Cortex of kidney (tissue), 1 donor: ENCODE measurements at places on chromosomes 12 and 14.

GRCh38 chr14:104136472-104137296 lies 1.7 kb upstream of the KIF26A start:
- no peak for DNase-seq

DNA sequence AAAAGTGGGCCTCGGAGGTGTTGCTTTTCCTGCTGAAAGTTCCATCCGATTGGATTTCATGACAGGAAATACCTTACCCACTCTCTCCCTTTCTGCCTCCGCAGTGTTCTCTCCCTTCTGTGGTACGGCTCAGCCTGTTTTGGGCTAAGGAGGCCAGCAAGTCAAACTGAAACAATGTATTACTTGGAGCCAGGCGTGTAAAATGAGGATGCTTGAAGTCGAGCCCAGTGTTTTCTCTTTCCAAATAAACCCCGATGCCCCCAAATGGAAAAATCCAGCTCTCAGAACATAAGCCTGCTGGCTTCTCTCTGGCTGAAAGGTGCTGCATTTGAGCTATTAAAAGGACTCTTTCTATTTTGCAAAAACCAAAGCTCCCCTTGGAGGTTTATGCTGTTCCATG lies 124.7 kb downstream of the ZNF664 start:
- no peak for DNase-seq

DNA sequence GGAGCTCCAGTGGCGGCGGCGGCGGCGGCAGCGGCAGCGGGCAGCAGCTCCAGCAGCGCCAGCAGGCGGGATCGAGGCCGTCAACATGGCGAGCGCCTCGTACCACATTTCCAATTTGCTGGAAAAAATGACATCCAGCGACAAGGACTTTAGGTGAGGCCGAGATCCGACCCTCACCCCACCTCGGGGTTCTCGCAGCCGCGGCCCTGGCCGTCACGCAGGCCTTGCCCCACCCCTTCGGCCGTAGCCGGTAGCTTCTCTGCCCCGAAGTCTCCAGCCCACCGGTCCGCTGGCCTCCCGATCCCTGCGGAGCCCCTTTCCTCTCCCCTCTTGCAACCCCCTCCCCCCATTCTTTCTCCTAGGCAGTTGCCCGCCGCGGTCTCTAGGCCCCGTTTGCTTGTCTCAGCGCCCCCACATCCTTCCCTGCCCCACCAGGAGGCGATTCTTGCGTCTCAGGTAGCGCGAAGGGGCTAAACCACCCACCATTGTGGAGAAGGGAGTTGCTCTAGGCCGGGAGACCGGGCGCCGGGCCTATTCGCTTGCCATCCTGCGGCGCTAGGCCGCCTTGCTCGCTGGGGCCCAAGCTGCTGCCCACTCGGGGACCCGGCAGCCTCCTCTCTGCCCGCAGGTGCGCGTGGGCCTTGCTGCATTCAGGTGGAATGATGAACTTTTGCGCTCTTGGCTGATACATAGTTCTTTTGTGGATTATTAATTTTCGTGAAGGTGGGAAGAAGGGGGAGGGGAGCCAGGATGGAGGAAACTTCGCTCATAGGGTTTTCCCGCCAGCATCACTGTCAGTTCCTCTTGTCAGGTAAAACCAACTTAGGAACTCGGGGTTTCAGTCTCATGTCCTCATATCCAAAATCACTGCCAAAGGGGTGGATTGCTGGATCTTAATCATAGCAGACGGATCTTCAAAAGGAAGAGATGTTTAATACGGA lies 745 bp downstream of the CAND1 start:
- no peak for DNase-seq

DNA sequence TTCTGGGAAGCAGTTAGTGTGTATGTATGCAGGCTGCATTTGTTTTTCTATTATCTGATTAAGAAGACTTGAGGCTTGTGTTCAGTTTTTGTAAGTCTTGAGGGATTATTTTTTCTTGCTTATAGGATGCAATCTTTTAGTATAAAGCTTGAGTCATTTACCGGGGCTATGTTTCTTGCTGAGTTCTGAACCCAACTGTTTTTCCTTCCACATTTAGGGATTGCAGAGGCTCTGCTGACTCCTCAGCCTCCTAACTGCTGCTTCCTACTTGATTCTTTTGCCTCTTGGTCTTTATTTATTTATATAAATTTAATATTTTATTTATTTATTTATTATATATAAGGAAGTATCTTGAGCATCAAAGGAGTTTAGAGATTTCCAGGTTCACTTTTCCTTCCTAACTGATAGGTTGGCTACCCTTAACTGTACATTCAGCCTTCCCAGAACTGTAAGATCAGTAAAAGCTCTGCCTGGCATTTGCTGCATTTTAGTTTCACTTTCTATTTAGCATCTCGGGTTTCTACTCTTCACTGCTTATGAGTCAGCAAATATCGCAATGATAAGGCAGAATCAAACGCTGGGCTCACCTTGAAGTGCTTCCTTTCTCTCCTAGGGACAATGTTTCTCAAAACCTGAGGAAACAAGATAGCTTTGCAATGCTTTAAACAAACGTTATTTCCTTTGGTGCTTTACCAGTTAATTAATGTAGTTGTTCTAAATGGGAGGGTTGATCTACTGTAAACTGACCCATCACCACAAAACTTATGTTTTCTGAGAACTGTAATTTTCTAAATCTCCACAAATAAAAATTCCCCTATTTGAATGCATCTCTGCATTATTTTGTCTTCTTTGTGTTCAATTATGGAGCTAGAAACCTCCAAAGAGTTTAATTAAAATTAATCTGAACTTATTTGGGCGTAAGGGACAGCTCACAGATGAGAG lies 1183.7 kb upstream of the TMEM132C start:
- no peak for DNase-seq

DNA sequence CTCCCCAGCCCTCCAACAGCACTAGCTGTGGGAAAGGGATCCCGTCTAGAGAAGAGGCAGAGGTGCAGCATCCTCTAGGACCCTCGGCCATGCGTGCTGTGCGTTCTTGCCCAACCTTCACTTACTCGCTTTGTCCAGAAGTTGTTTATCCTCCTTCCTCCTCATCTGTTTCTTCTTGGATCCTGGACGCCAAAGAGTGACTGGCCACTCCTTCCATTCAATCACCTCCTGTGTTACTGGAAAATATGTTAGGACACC lies 140.5 kb downstream of the ZFP36L1 start:
- no peak for DNase-seq

- no peak for DNase-seq
These were observed 194.5 kb downstream of the DPF3 start for GRCh38 chr14:72699443-72699842.

DNA sequence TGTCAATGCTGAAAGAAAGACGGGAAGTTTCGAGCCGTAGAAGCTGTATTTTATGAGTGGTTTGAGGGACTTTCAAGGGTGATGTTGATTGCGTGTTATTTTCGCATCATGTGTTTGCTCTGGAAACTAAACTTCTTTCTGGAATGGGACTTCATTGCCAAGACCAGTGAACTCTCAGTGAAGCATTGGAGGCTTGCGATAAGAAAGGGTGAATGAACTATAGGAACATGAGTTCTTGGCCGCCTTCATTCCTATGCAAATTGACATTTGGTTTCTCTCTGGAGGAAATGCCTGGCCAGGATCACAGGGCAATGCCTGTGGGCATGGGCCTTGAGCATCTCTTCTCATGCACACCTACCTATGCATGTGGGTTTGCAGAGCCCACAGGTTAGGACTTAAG lies 372.7 kb downstream of the GLT1D1 start:
- no peak for DNase-seq

DNA sequence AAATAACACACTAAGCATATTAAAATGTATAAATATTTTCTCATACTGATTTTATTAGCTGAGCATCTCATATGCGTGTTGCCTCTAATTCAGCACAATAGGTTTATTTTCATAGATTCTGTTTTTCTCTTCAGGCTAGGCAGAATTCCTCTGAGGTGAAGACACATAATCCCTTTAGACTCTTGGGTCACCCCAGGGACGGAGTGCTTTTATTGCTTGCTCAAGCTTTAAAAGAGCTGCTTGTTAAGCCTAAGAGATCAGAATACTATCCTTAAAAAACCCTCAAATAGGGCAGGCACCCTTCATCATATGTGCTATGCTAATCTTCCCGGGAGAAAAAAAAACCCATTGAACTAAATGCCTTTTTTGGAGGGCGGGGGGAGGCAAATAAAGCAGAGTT lies 390.1 kb downstream of the KCNH5 start:
- DNase-seq, result no peak

GRCh38 chr14:106518054-106518943 lies 991.9 kb downstream of the TMEM121 start:
- DNase-seq, result no peak

DNA sequence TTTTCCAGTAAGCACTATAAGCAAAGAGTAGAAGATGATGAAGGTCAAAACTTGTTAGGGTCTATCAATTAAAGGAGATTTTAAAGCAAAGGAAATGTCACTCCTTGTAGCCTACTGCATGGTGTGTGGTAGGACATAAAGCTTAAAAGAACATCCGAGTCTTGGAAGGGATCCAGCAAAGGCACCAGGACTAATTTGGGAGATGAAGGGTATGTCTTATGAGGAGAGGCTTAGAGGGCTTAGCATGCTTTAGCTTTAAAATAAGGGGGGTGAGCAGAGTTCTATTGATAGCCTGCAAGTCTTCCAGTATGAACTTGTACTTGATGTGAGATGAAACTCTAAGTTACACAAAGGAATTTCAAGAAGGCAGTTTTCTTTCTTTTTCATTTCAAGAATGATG lies 11.8 kb upstream of the MYBPC1 start:
- DNase-seq, result no peak

GRCh38 chr12:98786653-98787052 lies 141.6 kb downstream of the APAF1 start:
- no peak for DNase-seq

- DNase-seq, result no peak
These were observed 318.1 kb upstream of the RTL1 start for GRCh38 chr14:101221549-101222160.

DNA sequence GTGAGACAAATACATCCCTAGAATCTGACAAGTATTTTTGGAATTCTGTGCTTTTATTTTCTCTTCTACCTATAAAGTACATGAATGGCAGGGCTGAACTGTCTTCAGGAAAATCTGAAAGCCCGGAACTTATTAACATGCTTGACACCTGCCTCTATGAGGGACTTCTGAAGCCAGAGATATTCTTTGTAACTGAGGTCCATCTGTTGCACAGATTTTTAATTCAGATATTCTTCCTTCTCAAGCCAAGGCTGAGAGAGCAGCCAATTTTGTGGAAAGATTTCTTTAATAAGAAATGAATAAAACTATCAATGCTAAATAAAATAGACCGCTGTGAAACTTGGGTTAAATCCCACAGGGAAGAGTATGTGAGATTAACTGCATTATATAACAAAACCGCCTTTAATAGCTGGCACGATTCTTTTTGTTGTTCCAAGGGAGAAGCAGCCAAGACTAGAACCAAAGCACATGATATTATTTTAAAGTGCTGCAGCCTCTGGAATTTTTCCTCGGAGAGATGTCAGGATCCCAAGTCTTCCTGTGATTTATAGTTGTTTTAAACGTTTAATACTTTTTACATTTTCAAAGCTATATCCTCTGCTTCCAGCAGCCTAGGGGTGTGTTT lies 148.9 kb downstream of the CRADD start:
- DNase-seq, result no peak

GRCh38 chr14:102962111-102962627 lies 39.7 kb downstream of the AMN start:
- DNase-seq, result no peak

DNA sequence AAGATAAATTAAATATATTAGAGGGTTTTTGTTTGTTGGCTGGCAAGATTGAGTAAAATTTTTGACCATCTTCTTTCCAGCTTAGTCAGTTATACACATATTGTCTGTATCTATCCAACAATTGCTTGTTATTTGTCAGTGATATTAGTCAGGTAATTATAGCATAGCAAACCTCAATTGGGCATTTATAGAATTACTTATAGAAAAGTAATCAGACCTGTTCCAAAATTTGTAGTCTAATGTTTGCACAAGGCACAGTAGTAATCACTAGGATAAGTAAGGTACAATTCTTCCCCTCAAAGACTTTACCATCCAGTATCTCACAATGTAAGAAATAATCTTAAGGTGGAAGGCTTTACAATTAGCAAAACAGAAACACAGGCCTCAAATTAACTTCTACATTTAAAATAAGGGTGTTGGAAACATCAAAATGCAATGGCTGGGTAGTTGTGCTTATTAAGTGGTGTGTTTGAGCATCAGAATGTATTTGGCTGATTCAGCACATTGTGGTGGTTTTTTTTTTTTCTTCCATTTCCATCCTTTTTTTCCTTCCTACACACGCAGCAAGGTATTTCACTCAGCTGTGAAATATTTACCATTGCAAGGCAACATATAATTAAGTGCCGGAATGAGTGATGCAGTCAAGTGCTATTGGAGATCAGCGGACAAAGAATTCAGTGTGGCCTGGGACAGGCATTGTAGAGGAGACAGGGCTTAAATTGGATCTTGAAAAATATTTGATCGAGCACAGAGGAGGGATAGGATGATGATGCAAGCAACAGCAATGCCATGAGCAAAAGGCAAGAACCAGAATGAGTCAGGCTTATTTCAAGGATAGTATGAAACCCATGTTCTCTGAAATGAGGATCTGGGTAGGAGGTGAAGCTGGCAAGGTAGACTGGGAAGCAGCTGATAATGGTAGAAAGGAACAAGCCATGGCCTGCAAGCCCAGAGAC lies 178.2 kb downstream of the AKAP6 start:
- DNase-seq, result no peak

DNA sequence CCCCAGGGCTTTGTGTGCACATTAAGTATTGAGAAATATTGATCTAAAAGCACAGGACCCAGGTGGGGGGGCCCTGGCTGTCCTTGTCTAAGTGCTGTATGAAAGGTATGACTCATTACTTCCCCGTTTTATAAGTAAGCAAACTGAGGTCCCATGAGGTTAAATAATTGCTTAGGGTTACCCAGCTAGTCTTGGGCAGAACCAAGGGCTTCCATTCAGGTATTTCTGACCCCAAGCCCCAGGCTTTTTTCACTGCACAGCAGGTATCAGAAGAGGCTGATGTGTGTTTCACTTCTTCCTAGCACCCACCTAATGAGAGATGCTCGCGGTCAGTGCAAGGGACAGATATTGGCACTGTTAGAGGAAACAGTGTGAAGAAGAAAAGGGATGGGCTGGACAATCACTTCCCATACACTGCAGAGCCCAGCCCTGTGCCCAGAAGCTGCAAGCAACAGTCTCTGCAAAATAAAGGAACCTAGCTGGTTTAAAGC lies 4.7 kb upstream of the TC2N start:
- no peak for DNase-seq

GRCh38 chr14:56539862-56540261 lies 39.7 kb upstream of the TMEM260 start:
- DNase-seq, result no peak

DNA sequence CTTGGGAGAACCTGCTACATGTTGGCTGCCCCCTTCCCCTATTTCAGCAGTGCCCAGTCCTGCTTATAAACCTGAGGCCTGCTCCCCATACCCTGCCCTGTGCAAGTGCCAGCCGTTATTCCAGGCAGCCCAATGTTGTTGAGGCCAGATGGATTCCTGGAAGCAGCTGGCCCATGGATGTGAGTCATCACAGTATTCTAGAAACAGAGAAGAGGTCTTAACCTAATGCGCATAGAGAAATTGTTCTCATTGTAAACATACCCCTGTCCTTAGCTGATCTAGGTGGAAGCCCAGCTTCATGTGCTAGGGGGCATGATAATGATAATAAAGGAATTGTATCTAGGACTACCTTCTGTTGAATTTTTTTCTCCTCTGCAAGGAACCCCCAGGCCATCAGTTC lies 69.7 kb downstream of the TSPAN11 start:
- DNase-seq, result no peak

- DNase-seq, result no peak
These were observed 69.2 kb upstream of the RFLNA start for GRCh38 chr12:124225730-124226129.
